ENCODE measurements at places on chromosomes 13 and 19.

DNA sequence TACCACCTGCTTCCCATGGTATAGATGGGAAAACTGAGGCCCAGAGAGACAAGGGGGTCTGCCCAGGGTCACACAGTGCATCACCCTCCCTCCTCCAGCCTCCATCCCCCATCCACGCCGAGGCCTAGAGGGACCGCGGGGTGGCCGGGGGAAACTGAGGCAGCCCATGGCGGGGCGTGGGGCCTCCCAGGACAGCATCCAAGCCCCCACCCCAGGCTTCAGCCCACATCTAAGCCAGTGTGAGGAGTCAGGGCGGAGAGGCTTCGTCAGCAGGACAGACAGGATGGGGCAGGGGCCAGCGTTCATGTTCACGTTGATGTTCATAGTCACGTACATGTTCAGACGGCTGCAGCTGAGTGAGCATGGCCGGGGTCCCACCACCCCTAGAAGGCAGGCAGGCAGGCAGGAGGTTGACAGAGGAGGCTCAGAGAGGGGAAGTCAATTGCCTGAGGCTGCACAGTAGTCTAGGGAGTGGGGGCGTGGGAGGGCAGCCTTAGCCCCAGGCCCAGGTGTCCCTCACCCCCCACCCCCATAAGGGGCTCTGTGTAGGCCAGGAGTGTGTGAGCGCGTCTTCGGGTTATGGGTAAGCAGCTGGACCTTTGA is 23.3 kb downstream of the SMIM24 start:
- DNase-seq, result no peak

DNA sequence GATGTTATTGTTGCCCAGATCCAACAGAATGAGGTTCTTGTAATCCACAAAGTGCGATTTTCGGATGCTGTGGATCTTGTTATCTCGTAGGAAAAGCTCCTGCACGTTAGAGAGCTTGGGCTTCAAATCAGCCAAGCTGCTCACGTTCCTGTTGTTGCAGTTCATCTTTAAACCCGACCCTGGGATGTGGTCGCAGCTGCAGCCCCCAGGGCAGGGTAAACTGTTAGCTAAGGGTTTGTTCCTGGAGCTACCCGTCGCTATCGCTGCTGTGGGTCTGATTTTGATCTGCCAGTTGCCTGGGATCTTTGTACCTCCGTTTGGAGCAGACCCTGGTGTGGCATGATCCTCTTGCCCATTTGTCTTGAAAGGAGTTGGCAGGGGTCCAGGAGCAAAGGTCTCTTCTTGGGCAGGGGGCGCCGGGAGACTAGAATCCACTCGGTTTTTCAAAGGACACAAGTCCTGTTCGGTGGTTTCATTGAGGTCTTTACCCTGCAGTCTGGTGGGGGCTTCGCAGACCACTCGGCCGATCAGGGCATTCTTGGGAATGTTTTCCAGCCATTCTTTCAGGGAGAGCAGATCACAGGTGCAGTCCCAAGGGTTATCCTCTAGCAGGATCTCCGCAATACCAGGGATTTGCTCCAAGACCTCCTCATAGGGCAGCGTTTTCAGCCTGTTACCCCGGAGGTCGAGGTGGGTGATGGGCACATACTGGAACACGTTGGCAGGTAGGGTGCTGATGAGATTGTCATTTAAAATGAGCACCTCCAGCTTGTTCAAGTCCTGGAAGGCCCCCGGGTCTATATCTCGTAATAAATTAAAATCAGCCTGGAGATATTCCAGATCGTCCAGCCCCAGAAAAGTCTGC is 1.8 kb downstream of the SLITRK1 start:
- DNase-seq, result no peak

GRCh38 chr19:7887408-7888144 is 734 bp upstream of the LRRC8E start:
- no peak for DNase-seq

DNA sequence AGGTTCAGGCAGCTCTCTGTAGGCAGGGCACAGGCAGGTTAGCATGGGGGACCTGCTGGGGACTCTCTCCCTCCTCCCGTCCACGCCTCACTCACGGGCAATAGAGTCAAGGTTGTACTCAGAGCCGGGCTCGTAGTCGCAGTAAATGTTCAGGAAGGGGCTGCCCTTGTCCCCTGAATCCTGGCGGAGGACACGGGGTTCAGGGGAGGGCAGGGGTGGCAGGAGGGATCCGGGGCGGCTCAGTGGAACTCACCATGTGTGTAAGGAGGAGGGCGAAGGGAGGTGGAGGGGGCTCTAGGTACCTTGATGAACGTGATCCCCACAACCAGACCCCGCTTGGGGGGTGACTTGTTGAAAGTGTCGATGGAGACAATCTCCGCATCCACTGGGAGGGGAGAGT is 819 bp downstream of the KPTN start:
- DNase-seq, result no peak

DNA sequence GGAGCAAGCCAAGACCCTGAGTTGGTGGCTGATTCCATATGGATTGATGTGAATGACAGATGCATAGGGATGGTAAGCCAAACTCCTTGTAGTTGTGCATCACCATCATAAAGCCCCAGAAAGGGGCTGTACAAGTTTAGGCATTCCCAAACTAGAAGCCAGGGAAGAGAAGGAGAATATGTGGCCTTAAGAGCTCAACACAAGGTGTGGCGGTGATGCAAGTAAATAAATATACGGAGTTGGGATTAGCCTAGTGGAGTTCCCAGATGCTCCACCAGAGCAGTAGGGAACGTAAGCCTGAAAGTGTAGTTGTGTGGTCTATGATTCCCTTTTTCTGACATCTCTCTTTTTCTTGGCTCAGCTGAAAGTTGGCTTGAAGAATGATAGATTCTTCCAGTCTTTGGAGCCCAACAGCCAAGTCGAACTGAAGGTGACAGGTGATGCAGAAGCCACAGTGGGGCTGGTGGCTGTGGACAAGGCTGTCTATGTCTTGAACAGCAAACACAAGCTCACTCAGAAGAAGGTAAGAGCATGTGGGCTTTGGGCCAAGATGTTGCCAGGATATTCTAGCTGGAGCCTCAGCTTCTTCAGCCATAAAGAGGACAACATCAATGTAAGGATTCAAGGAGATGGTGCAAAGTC is 30.1 kb downstream of the RDH8 start:
- DNase-seq, result no peak

GRCh38 chr19:30656520-30657100 is 284.4 kb downstream of the ZNF536 start:
- DNase-seq, result no peak

- no peak for DNase-seq
Measured at GRCh38 chr19:42531313-42531712, 3.0 kb upstream of the CEACAM1 start.

- no peak for DNase-seq
Measured at GRCh38 chr19:2332341-2333026, 4.0 kb downstream of the SPPL2B start.

DNA sequence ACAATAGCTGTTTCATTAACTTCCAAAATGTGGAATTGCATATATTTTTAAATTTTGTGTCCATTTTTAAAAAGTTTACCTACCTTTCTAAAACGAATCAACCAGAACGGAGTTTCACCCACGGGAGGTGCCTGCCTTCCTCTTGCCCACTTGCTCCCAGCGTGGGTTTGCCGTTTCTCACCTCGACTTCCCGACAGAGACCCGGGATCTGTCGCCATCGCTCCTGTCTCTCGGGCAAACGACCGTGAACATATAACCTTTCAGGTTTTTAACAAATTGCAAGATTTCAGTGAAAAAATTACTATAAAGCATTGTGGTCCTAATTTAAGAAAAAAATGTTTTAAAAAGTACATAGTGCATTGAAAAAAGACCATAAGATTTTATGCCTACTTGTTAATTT is 4.2 kb downstream of the TMEM255B start:
- DNase-seq, result no peak

- no peak for DNase-seq
Measured at GRCh38 chr13:98542568-98543377, 34.1 kb downstream of the STK24 start.

DNA sequence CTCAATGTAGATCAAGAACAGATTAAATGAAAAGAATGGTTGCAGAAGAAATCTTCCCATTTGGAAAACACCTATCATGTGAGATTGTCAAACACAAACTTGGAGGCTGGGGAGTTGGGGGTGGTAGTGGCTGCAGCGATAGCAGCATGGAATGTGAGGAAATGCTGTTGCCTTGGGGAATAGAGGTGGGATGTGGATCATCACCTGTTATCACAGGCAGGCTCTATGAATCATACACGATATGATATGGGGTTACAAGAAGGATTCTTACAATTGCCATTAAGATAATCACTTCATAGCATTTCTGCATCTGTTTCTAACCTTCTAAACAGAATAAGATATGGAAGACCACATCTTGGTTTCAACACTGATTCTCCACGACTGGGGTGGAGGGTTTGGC is 88.7 kb downstream of the RNASEH2B start:
- no peak for DNase-seq

DNA sequence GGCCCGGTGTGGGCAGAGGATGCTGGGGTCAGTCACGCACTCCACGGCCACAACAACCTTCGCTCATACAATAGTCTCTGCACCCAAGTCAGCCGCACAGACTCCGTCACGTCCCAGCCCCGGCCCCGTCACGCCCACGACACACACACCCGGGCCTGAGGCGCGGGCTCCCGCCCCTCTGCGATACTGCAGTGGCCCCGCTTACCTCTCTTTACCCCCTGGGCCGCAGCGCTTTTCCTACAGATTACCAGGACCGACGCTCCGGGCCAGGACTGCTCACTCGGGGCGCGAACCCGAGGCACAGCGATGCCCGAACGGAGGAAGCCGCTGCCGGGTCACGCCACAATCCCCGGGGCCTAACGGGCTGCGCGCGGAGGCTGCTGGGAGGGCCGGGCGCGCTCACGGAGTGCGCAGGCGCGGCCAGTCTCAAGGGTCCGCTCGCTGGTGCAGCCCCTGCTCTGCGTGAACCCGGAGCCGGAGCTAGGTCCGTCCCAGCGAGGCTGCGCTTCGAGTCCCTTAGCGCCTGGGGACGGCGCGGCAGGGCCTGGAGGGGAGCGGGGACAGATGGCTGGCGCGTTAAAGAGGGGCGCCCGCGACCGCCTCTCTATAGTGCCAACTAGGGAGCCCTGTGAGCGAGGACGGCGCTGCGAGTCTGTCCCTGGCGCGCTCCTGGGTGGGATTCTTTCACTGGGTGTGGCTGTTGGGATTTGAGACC is at the start of gene ZFP82:
Gene ZFP82, minus strand, starts transcription at position 358 of the 715 bp plus-strand sequence. CDS start 8,855 bp downstream, outside the sequence.
- peak; percentile 67 for DNase-seq

Measured in stimulated activated CD4-positive, alpha-beta T cell treated with anti-CD3 and anti-CD28 coated beads, TNF-alpha, amount 100 ng/mL, for 1 hour (primary cell).